Glomerular endothelial cell (primary cell): ENCODE measurements at places on chromosomes 11 and 22.

DNA sequence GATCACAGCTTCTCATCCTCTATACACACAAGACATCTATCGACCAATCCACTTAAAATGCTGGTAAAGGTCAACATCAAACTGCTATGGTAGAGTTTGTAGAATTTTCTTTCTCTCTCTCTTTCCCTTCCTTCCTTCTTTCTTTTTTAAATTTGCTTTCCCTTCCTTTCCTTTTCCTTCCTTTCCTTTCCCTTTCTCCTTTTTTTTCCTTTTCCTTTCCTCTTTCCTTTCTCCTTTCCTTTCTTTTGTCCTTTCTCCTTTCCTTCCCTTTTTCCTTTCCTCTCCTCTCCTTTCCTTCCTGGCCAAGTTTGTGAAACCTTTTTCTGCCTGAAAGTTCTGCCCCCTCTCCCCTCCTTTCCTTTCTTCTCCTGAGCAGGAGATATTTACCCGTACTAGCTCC is 3.1 kb downstream of the C11orf97 start:
- DNase-seq: no peak

DNA sequence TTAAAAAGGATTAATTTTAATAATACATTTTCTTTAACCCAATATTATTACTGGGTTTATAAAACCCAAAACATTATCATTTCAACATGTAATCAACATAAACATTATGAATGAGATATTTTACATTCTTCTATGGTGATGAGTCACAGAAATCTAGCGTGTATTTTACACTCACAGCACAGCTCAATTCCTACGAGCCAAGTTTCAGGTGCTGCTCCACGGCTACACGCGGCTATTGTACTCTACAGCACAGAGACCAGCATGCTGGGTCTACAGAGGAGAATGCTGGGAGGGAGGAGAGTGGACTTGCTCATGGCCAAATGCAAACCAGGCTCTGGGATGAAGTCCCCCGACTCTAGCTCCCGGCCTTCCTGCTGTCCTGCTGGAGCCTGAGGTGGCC is 72.0 kb upstream of the LMO1 start:
- DNase-seq: no peak

GRCh38 chr11:64763526-64764039 is 3.8 kb upstream of the PYGM start:
- DNase-seq: no peak

DNA sequence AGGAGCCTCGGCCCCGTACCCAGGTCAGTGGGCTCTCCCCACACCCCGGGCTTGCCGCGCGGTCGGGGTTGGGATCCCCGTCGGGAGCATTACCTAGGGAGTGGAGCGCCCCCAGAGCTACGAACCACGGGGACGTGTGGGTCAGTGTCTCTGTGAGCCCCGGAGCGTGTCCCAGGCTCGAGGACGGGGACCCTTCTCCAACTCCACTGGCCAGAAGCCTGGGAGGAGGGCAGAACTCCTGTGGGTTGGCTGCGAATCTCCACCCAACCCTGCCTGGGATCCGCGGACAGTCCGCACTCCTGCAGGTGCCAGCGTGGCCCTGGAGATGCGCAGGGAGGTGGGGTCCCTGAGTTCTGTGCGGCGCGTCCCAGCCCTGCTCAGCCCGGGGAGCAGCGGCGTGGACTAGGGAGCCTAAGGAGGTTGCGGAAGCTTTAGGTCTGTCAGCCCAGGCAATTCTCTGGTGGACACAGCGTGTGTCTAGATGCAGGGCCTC is 346 bp downstream of the PPFIBP2 start:
- DNase-seq: no peak

DNA sequence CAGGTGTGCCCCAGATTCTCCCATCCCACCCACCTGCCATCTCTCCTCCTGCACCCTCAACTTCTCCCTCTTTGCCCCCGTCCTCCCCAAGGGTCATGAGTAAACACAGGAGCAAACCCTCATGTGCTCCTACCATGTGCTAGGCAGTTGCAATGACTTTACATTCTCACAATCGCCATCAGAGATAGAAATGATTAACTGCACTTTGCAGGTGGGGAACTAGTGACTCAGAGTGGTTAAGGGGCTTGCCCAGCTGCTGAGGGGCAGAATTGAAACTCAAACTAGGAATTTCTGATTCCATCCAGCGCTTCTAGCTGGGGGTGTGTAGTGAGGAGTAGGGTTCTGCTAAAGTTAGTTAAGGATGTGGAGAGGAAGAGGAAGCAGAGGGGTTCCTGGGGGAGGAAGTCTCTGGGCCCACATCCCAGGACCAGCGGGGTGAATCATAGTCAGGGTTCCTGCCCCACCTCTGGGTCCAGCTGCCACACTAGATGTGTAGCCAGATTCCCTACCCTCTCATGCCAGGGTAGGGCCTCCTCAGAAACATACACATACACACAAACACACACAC is 16.0 kb upstream of the PRG2 start:
- DNase-seq: peak; percentile 62

DNA sequence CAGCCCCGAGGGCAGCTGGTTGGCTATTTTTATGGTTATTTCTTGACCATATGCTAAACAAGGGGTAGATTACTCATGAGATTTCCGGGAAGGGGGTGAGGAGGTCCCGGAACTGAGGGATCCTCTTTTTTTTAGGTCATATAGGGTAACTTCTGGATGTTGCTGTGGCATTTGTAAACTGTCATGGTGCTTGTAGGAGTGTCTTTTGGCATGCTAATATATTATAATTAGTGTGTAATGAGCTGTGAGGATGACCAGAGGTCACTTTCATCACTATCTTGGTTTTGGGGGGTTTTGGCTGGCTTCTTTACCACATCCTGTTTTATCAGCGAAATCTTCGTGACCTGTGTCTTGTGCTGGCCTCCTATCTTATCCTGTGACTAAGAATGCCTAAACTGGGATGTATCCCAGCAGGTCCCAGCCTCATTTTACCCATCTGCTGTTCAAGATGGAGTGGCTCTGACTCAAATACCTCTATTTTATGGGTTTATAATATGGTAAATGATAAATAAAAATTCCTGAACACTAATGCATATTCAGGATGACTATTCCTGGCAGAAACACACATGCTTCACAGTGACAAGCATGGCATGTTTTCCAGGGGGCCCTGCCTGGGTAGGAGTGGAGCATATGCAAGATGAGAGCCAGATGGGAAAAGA is 11.2 kb downstream of the KREMEN1 start:
- DNase-seq: no peak

DNA sequence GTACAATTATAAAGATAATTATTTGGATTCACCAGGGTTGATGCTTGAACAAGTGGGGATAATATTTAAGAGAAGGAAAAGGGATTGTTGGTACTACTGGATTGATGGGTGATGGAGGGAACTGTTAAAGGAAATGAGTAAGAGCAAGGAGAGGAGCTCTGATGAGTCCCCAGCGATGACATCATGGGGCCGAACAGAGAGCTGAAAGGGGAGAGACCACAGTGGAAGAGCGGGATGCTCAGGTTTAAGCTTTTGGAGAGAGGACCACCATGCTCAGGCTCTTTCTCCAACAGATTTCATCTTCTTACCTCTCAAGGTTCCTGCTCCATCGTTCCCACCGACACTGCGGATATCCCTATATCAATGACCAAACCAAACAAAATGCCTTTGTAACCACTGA is 568.7 kb downstream of the ETS1 start:
- no peak for DNase-seq

- no peak for DNase-seq
Observed at GRCh38 chr11:796565-797295, 1.4 kb downstream of the SLC25A22 start.

DNA sequence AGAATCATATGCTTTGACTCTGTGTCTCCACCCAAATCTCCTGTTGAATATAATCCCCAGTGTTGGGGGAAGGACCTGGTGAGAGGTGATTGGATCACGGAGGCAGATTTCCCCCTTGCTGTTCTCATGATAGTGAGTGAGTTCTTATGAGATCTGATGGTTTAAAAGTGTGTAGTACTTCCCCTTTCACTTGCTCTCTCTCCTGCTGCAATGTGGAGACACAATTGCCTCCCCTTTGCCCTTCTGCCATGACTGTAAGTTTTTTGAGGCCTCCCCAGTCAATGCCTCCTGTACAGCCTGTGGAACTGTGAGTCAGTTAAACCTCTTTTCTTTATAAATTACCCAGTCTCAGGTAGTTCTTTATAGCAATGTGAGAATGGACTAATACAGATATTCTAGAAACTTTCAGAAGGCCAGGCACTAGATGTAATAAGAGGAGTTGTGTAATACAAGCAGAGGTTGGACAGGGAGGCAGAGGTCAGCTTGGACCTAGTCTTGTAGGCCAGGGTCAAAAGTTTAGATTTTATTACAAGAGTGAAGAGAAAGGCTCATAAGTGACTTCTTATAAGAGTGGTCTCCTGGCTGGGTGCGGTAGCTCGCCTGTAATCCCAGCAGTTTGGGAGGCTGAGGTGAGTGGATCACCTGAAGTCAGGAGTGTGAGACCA is 9.3 kb upstream of the SERPING1 start:
- DNase-seq: no peak
